ENCODE measurements at places on chromosomes 12 and 14.

- no peak for DNase-seq
Measured at GRCh38 chr12:98544751-98545150, 29.4 kb downstream of the TMPO start.

- no peak for DNase-seq
Measured at GRCh38 chr14:79278286-79278797, 933.0 kb downstream of the DIO2 start.

DNA sequence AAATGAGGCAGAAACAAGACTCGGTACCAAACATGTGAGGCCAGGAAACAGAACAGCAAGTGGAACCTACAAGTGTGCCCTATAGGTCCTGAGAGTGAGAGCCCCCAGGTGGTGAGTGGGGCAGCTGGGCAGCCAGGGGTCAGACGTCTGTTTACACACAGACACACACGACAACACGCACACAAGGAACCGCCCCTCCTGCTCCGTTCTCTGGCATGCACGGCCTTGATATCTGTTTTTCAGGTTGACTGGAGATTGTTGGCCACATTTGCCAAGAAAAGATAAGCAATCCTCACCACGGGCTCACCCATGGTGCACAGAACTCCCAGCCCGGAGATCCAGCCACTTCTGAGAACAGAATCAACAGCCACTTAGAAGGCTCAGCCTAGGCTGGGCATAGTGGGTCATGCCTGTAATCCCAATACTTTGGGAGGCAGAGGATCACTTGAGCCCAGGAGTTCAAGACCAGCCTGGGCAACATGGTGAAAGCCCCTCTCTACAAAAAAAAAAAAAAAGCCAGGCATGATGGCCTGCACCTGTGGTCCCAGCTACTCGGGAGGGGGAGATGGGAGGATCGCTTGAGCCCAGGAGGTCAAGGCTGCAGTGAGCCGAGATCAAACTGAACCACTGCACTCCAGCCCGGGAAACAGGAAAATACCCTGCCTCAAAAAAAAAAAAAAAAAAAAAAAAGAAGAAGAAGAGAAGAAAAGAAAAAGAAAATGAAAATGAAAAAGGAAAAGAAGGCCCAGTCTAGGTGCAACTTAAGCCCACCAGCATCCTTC is 19.4 kb upstream of the EIF5 start:
- DNase-seq, result no peak

DNA sequence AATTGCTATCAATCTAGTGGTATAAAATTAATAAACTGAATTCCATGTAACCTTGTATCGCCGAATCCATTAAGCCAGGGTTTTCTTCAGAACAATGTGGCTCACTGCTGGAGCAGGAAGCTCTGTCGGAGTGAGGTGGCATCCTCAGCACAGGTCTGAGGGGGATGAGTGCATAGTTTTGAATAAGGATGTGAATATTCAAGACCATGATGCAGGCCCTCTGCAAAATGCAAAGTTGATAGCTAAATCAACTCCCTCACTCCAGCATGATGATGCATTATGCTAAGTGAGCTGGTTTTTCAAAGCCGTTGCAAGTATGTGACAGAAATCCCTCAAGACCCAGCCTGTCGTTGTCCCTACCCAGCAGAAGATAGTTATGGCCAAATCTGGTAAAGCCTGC is 53.0 kb downstream of the TRIM9 start:
- DNase-seq, result no peak

GRCh38 chr12:132415327-132416120 is 74.4 kb upstream of the FBRSL1 start:
- DNase-seq, result no peak

- DNase-seq, result no peak
Measured at GRCh38 chr14:71752111-71752738, 180.0 kb upstream of the RGS6 start.

- no peak for DNase-seq
Measured at GRCh38 chr12:86261142-86261541, 5.0 kb upstream of the MGAT4C start.

- DNase-seq, result no peak
Measured at GRCh38 chr14:76134231-76134630, 17.5 kb upstream of the GPATCH2L start.
